ENCODE measurements at places on chromosomes 6 and 20. TPM values are rescaled to one million over a fixed set of nuclear protein-coding genes. Genes with fewer than 3 reads are reported as not detected.

Gene HRH3
- not detected for total RNA-seq

Gene TPD52L1
- 25.4 TPM for total RNA-seq

Gene TRERF1
- total RNA-seq, result 1.6 TPM

Gene ADTRP
- 0.13 TPM for total RNA-seq

Gene SERINC1
- 38.3 TPM for total RNA-seq

Gene ABHD16B
- total RNA-seq, result not detected

Gene SHLD1
- 3.6 TPM for total RNA-seq

Gene COL10A1
- 15.4 TPM for total RNA-seq

Gene CLPSL2
- total RNA-seq, result 3.8 TPM

Gene GPLD1
- 0.37 TPM for total RNA-seq

Gene ADGRG6
- 5.7 TPM for total RNA-seq

Gene SLC12A5
- total RNA-seq, result 2.2 TPM

Gene TULP1
- total RNA-seq, result not detected

Gene OR2H2
- total RNA-seq, result not detected

Gene UST
- total RNA-seq, result 13.6 TPM

Gene HMGCLL1
- 0.74 TPM for total RNA-seq

Gene CFB
- total RNA-seq, result 73.1 TPM

Gene SUMO4
- 0.86 TPM for total RNA-seq

Gene ZNF311
- total RNA-seq, result 0.58 TPM

Gene FOXS1
- 1.1 TPM for total RNA-seq

Gene KIF25
- 0.28 TPM for total RNA-seq

Gene SENP6
- 39.5 TPM for total RNA-seq

Gene RAET1E
- total RNA-seq, result not detected

Gene HLA-DQA1
- 2.4 TPM for total RNA-seq

Gene TFAP2A
- 0.16 TPM for total RNA-seq

Gene TPBG
- 3.0 TPM for total RNA-seq

Gene SASH1
- total RNA-seq, result 11.9 TPM

Gene ANKRD66
- not detected for total RNA-seq

Gene KHDC1L
- total RNA-seq, result not detected

Gene SNAI1
- 0.35 TPM for total RNA-seq

Gene BTN1A1
- total RNA-seq, result not detected

Gene IMPG1
- 0.04 TPM for total RNA-seq

Gene LY6G5C
- 1.6 TPM for total RNA-seq

Gene FAM209B
- not detected for total RNA-seq

Gene PERP
- total RNA-seq, result 28.5 TPM

Gene PRL
- total RNA-seq, result not detected

Gene DDO
- 1.0 TPM for total RNA-seq

Gene AGER
- 4.4 TPM for total RNA-seq

Gene BIRC7
- not detected for total RNA-seq

Gene PHACTR1
- 12.4 TPM for total RNA-seq

Gene BANF2
- 0.88 TPM for total RNA-seq

Gene SPATA25
- 0.87 TPM for total RNA-seq

Gene CMTR1
- total RNA-seq, result 21.9 TPM

Gene THBD
- 1.8 TPM for total RNA-seq

Gene ZNF512B
- 10.6 TPM for total RNA-seq

Gene TFAP2D
- total RNA-seq, result not detected

Gene MYMX
- 4.3 TPM for total RNA-seq

Gene OR12D3
- total RNA-seq, result not detected

Gene STMND1
- 1.3 TPM for total RNA-seq

Gene DZANK1
- total RNA-seq, result 0.79 TPM

Gene TLDC2
- total RNA-seq, result 0.25 TPM

Gene CNKSR3
- 14.3 TPM for total RNA-seq

Gene RSPO4
- 0.21 TPM for total RNA-seq

Gene GLP1R
- 4.3 TPM for total RNA-seq

Gene AIF1
- total RNA-seq, result 1.6 TPM
